CD4-positive, CD25-positive, alpha-beta regulatory T cell (primary cell): ENCODE measurements at places on chromosomes 5 and 9. TPM values are rescaled to one million over a fixed set of nuclear protein-coding genes. Genes with fewer than 3 reads are reported as not detected.

DNA sequence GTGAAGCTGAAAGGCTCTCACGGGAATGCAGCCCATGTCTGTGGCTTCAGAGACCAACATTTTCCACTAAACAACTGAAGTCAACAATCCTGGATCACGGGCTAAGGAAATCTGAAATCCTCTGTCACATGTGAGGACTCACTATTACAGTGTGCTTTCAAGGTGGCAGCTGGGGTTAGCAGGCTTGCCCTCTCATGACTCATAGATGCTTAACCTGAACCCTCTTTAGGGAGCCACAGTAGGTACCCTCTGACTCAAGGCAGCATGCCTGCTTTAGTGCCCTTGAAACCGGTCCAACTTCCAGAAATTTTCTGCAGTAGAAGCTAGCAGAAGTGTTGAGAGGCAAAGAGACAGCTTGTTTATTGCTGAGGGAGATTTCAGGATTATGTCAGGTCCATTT is 232.5 kb downstream of the GABRB2 start:
- H3K27me3 ChIP-seq: no peaks in the 10 kb centered on the region
- DNase-seq: no peak
- H3K4me1 ChIP-seq: no peaks in the 10 kb centered on the region
- no peak overlapping the region for H3K27ac ChIP-seq

- H3K4me3 ChIP-seq: no peak overlapping the region
- no peak for DNase-seq
Observed at GRCh38 chr5:154368041-154368800, 77.6 kb upstream of the SAP30L start.

PCDHA9 gene
- total RNA-seq: not detected

GRCh38 chr5:162514116-162514515 is 446.5 kb downstream of the GABRG2 start:
- no peaks in the 10 kb centered on the region for H3K4me1 ChIP-seq
- H3K36me3 ChIP-seq: no peaks in the 10 kb centered on the region
- DNase-seq: no peak
- H3K27me3 ChIP-seq: no peaks in the 10 kb centered on the region
- no peak overlapping the region for H3K4me3 ChIP-seq

GRCh38 chr5:53095931-53096525 is 13.5 kb downstream of the MOCS2 start:
- H3K4me3 ChIP-seq: no peak overlapping the region
- no peaks in the 10 kb centered on the region for H3K4me1 ChIP-seq
- peaks cover 33% of the 10 kb centered on the region for H3K36me3 ChIP-seq
- no peaks in the 10 kb centered on the region for H3K27me3 ChIP-seq

DNA sequence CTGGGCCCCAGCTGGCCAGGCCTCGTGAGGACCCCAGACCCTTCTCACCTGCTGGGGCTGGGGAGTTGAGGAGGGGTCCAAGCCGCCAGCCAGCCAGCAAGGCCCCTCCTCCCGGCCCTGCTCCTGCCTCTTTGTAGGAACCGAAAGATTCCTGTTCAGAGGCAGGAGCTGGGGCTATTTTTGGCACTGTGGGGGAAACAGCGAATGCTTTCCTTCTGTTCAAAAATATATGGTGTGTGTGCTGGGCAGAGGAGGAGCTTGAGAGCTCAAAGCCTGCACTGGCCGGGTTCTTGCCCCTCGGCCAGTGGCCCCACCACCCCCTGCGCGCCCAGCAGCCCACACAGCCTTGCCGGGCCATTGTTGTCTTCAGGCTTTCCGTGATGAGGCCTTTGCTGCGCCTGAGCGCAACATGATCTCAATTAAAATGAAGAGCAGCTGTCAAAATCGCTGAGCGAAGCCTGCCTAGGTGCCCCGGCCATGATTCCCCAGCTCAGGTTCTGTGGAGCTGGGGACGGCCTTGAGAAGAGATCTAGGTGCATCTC is 13.4 kb downstream of the NCS1 start:
- H3K4me3 ChIP-seq: no peak overlapping the region
- H3K4me1 ChIP-seq: no peaks in the 10 kb centered on the region
- H3K27me3 ChIP-seq: no peaks in the 10 kb centered on the region
- no peak overlapping the region for H3K27ac ChIP-seq
- DNase-seq: no peak
- no peaks in the 10 kb centered on the region for H3K36me3 ChIP-seq

DNA sequence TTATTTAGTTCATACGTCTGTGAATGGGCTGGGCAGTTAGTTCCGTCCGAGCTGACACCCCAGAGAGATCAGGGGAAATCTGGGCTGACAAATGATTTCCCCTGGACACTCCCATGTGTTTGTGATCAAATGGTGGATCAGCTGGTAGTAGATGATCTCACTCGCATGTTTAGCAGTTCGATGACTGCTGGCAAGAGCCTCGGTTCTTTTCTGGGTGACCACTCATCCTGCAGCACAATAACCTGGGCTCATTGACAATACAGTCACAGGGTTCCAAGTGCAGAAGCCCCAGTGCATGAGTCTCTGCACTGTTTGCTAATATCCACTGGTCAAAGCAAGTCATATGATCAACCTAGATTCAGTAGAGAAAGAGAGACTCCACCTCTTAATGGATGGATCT is 155.9 kb downstream of the NR2F1-AS1 start:
- no peak overlapping the region for H3K4me3 ChIP-seq
- DNase-seq: no peak
- no peaks in the 10 kb centered on the region for H3K4me1 ChIP-seq
- H3K36me3 ChIP-seq: no peaks in the 10 kb centered on the region

TAF1L gene
- not detected for total RNA-seq

- peak overlapping the region; percentile 97 for H3K4me3 ChIP-seq
- no peak for DNase-seq
- H3K27me3 ChIP-seq: no peaks in the 10 kb centered on the region
- peak overlapping the region; percentile 97 for H3K27ac ChIP-seq
- H3K36me3 ChIP-seq: peaks cover 19% of the 10 kb centered on the region
Observed at GRCh38 chr9:35073279-35073612, 821 bp upstream of the VCP start.

GRCh38 chr9:110186254-110186653 is 21.7 kb downstream of the C9orf152 start:
- H3K27me3 ChIP-seq: no peaks in the 10 kb centered on the region
- no peaks in the 10 kb centered on the region for H3K4me1 ChIP-seq

C9 gene
- not detected for total RNA-seq

- no peaks in the 10 kb centered on the region for H3K4me1 ChIP-seq
- no peaks in the 10 kb centered on the region for H3K27me3 ChIP-seq
- peaks cover 19% of the 10 kb centered on the region for H3K36me3 ChIP-seq
- DNase-seq: peak; percentile 6
Observed at GRCh38 chr5:34957857-34958690, 28.7 kb downstream of the DNAJC21 start.

DNA sequence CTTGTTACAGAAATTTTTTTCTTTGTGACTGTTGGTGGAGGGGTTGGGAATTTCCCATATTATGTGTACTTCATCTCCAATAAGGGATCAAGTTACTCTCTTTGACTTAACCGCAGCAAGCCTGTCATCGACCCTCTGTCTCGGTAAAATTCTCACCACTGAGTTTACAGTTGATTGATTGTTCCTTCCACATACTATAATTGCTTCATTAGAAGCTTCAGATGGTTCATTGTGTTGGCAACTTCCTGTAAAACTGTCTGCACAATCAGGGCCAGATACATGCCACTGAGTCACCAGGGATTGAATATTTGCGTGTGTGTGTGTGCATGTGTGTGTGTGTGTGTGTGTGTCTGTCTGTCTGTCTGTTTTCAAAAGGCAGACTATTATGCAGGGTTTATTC is 176.6 kb downstream of the ZNF462 start:
- H3K36me3 ChIP-seq: no peaks in the 10 kb centered on the region
- no peaks in the 10 kb centered on the region for H3K27me3 ChIP-seq
- H3K4me3 ChIP-seq: no peak overlapping the region
- no peak overlapping the region for H3K27ac ChIP-seq
- no peak for DNase-seq

GRCh38 chr9:17905781-17906175 is 326.9 kb downstream of the SH3GL2 start:
- DNase-seq: no peak
- H3K27me3 ChIP-seq: no peaks in the 10 kb centered on the region
- H3K27ac ChIP-seq: no peak overlapping the region
- no peak overlapping the region for H3K4me3 ChIP-seq
- no peaks in the 10 kb centered on the region for H3K4me1 ChIP-seq
- no peaks in the 10 kb centered on the region for H3K36me3 ChIP-seq
